ENCODE measurements at places on chromosomes 7 and 10.

GRCh38 chr10:71241114-71241829 lies 28.9 kb downstream of the UNC5B start:
- DNase-seq = no peak

- DNase-seq = no peak
These were observed 29.9 kb upstream of the HBP1 start for GRCh38 chr7:107138696-107139420.

DNA sequence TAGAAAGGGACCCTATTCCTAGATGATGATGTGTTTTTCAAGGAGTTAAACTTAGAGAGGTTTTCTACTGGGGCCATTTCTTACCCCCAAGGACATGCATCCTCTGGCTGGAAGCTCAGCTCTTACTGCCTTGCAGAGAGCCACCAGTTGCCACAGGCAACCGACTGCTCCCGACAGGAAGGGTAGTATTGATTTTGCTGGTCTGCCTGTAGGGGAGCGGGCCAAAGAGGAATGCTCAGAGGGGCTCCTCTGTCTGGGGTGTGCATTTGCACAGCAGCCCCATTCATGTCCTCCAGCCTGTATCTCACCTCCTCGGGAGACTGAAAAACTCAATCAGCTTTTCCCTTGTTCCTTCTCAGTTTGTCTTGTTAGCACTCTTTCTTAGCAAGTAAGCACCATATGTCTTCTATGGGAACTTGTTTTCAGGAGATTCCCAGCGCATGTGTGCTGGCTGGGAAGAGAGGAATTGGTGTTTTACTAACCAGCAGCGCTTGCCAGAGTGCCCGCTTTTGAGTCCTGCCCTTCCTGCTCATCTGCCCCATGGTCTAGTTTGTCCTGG lies 739.0 kb upstream of the GALNT17 start:
- no peak for DNase-seq

GRCh38 chr7:139521439-139521838 lies 2.0 kb upstream of the CLEC2L start:
- DNase-seq = no peak

- no peak for DNase-seq
These were observed 175.1 kb downstream of the AVL9 start for GRCh38 chr7:32670110-32671025.

DNA sequence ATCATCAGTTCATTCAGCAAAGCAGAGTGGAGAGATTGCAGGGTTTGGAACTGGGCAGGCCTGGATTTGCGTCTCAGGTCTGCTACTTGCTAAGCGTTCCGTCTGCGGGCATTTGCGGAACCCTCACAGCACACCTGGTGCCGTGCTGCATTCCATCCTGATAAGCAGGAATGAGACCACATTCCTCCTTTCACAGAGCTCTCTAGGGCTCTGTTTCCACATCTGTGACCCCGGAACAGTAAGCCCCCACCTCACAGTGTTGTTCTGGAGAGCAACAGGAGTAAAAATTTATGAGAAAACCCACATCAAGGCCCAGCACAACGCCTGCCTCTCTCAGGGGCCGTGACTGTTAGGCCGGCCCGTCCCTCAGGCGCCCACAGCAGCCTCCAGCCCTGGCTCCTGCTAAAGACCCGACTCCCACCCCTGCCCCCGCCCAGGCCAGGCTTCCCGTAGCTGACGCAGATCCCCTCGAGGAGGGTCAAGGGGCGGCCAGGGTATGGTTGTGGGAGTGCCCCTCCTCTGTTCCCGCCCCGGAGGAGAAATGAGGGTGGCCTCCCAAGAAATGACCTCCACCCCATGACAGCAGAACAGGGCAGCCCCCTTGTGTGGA lies 128.9 kb downstream of the RGS10 start:
- no peak for DNase-seq

DNA sequence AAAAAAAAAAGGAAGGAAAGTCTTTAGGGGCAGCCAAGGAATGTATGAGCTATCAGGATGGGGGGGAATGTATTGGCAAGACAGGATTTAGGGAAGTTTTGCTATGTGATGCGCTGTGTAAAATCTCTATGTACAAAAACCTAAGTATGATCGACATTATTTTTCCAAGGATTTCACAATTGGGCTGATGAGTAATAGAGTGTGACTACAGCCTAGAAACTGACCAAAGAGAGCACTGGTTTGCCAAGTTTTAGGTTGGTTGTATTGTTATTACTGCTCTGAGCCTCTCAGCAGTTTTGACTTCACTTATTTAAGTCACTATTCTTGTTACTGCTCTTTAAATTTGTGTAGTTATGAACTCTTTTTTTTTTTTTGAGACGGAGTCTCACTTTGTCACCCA lies 107.3 kb downstream of the NRCAM start:
- no peak for DNase-seq

- peak; percentile 70 for DNase-seq
These were observed 158.2 kb downstream of the ARHGAP12 start for GRCh38 chr10:31770307-31770902.

DNA sequence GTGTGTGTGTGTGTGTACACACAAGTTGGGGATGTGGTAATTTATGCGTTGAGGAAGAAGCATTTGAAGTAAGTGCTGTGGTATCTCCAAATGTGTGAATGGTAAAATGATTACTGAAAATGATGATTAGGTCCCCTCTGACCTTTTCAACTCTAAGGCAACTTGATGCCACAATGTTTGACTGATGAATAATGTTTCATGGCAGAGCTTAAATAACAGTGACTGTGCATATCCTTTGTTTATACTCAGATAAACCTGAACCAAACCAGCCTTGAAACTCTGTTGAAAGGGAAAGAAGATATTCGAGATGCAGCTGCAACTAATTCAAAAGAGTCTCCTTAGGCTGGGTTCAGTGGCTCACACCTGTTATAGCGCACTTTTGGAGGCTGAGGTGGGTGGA lies 64.8 kb upstream of the YAE1 start:
- DNase-seq = no peak

GRCh38 chr10:34567659-34568253 lies 247.3 kb downstream of the PARD3 start:
- no peak for DNase-seq

- no peak for DNase-seq
These were observed 26.7 kb downstream of the PIK3CG start for GRCh38 chr7:106891548-106892410.

Measured in stimulated activated CD4-positive, alpha-beta T cell treated with anti-CD3 and anti-CD28 coated beads, Interleukin-4, amount 100 ng/mL, for 1 hour (primary cell).